ENCODE measurements at places on chromosomes 7 and 10.

DNA sequence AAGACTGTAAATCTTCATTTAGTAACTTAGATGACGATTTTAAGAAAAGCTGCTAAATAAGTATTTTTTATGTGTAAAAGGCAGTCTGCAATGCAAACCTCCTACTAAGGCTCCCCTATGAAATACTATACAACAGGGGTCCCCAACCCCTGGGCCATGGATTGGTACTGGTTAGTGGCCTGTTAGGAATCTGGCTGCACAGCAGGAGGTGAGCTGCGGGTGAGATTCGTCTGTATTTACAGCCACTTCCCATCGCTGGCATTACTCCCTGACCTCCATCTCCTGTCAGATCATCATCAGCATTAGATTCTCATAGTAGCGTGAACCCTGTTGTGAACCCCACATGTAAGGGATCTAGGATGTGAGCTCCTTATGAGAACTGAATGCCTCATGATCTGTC is 580.4 kb downstream of the MAGI2 start:
- no peak for DNase-seq

- DNase-seq: no peak
Observed at GRCh38 chr7:107660381-107661080, at the start of gene SLC26A4. Gene SLC26A4, plus strand, starts transcription at chr7:107660828. Its CDS starts 814 bp downstream, at chr7:107661642.

DNA sequence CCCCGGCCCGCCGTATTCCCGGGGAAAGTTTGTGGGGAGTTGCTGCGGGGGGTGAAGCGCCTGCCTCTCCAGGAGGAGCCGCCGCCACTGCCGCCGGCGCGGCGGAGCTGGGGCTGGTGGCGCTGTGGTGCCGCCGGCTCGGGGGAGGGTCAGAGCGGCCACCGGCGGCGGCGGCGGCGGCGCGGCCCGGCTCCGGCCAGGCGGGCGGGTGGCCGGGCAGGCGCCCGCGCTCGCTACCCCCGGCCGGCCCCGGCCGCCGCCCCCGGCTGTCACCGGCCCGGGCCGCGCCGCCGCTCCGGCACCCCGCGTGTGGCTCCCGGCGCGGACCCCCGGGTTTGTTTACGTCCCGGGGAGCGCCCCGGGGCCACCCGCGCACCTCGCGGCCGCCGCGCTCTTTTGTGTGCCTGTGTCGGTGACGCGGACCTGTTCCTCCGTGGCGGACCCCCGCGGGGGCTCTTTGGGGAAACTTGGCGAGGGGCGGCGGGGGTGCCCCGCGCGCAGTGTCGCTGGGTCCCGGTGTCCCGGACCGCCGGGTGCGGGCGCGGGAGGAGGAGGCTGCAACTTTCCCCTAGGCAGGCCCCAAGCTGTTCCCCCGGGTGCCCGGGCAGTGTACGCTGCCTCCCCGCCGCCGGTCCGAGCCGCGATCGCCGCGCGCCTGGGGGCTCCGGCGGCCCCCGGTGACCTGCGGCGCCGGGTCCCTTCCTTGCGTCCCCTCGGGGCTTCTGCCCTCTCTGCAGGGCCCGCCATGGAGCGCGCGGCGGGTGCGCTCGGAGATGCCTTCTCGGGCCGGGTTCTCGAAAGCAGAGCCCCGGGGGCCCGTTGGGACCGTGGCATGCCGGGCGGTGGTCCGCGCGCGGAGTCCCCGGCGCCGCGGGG is 593 bp upstream of the CUX1 start:
- no peak for DNase-seq

DNA sequence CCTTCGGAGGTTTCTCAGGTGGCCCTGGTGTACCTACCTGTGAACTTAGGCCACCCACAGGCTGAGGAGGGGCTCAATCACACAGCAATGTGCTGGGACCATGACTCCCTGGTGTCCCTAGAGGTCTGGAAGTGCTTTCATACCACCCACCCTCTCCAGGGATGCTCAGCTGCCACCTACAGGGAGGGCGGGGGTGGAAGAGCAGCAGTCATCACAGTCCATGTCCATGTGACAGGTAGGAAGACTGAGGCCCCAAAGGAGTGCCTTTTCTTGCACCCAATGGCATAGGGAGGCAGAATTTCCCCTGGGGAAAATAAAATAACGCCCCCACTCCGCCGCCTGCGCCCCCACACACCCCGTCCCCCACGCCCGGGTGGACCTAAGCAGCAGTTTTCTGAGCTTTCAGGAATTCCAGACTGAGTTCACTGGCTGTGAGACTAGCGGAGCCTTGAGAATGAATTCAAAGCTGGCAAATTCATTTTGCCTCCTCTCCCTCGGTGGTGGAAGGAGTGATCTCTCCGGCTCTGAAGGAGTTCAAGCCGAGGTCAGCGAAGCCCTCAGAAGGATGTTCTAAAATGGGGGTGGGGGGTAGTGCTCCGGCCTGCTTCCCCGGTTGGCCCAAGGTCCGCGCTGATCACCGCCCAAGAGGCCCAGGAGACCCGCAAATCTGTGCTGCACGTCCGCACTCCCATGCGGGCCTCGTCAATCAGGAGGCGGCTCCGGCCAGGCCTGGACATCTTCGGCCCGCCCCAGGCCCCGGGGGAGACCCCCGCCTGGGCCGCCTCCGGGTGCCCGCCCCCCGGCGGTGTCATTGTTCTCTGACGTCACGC is 2.1 kb upstream of the ZMIZ1 start:
- DNase-seq: no peak

DNA sequence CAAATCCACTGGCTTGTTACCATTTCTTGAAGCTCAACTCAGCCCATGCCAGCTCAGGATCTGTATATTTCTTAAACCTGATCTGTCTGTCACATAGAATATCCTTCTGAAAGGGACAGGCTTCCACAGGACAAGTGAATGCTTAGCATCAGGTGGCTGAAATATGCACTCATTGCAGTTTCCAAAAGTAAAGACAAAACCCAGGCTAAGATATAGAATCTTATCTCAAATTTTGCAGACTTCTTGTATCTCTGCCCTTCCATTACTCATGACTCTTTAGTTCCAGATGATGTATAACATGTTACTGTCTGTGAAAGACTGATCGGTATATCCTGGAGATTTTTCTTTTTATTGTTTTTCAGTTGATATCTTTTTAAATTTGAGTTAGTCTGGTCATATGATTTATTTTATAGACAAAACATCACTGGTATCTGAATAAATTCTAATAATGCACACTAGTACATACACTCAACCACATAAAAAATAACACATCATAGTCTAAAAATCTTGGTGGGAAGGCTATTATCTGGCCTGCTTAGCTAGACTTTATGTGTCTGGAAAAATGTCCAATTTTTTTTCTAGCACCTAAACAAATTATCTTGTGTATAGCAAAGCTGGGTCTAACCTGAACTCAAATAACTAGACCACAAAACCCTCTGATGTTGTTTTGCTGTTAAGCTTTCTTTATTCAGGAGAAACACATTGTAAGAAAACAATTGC is 182.6 kb downstream of the ADAM12 start:
- no peak for DNase-seq

GRCh38 chr10:34816501-34817002 is 1.5 kb upstream of the PARD3 start:
- no peak for DNase-seq

DNA sequence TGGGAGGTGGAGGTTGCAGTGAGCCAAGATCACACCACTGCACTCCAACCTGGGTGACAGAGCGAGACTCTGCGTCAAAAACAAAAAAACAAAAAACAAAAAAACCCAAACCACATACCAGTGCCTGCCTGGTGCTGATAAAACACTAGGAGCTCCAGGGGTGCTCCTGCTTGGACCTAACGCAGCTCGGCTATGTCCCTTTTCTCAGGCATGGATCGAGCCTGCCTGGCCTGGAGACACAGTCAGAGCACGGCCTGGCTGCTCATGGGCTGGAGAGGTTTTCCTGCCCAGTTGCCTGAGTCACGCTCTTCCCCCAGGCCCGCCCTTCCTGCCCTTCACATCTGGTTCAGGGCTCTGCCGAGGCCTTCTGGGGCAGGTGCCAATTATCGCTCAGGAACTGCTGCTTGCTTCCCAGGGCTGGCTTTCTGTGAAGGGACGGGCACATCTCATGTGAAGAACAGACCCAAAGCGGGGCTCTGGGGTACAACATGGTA is 12.6 kb upstream of the NPFFR1 start:
- no peak for DNase-seq

DNA sequence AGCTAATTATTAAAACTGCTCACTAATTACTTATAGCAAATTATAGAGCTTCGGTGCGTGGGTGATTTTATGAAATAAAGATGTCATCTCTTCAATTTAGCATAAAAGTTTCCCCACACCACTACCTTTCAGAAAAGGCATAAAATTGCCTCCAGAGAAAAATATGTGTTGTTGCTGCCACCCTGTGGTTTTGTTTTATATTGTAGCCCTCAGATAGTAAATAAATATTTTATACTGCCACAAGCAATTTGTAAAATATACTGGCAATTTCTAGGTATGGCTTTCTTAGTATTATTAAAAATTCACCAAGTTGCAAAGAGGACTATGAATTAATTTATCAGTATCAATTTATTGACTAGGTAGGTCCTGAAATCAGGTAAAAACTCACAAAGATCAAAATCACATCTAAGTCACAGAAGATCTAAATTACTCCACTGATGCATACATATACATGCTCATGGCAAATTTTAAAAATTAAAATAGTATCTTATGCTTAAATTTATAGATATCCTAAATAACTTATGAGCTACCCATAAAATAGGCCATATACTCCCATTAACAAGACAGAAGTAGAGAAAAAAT is 26.5 kb downstream of the ASNS start:
- DNase-seq: no peak

- DNase-seq: no peak
Observed at GRCh38 chr10:113273181-113274163, 279.4 kb upstream of the HABP2 start.

GRCh38 chr10:30284865-30285594 is 64.0 kb downstream of the MTPAP start:
- no peak for DNase-seq

DNA sequence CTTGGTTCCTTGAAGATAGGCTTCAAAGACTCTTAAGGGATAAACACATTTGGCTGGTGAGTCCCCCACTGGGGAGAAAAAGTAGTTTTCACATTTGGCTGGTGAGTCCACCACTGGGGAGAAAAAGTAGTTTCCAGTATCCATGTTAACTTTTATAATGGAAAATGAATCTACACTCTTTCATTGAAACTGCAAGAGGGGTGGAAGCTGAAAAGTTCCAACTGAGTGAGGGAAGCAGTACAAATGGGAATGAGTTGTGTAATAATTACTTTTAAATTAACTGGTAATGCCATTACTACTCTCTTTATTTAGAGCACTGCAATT is 153.9 kb downstream of the MLLT10 start:
- no peak for DNase-seq

GRCh38 chr10:14146025-14146424 is 184.7 kb downstream of the FRMD4A start:
- no peak for DNase-seq

- no peak for DNase-seq
Observed at GRCh38 chr10:84340187-84340586, 11.8 kb downstream of the CCSER2 start.
